ENCODE measurements at places on chromosomes 11 and 22.

DNA sequence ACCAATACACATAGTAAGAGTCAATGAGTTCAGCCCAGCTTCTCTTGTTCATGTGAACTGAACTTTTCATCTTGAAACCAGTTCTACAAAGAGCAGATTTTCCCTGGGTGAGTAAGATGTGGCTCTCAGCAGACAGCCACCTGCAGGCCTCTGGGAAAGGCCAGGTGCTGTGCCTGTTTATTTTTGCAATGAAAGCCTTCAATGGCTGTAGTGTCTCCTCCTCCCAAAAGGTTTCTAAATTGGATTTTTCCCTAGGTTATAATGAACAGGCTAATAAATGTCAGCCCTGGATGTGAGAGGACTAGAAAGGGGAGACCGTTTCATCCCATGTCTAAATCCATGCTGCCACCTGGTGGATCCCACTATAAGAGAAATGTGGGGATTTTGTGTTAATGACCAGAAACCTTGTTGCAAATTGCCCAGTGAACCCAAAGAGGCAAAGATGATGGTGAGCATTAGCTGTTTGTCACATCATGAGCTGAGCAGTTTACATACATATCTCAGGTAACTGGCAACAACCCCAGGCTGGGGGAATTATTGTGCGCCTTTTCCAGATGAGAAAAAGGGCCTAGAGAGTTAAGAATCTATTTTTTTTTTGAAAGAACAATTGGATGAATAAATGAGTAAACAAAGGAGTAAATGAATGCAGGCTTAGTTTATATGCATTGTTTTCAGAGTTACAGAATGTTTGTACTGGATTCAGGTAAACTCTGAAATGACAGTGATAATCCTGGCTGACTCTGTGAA, 12.7 kb downstream of the C11orf91 start:
- DNase-seq, result no peak

- DNase-seq, result no peak
Measured at GRCh38 chr22:32100711-32101110, 57.6 kb downstream of the SLC5A1 start.

DNA sequence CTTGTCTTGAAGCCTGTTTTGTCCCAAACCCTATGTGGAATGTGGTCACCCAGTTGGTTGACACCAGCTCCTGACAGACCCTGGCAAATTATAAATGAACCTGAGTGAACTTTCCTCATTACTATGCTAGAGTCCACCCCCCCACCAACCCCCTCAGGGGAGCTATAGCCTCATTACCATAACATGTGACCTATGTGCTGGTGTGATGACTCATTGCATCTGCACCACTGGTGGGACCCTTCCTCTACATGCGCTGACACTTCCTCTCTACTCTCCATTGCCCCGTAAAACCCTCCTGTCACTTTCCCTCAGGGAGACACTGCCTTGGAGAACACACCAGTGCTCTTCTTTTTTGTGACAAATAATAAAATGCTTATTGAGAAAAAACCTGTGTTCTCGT, 105.0 kb upstream of the SESN3 start:
- no peak for DNase-seq

DNA sequence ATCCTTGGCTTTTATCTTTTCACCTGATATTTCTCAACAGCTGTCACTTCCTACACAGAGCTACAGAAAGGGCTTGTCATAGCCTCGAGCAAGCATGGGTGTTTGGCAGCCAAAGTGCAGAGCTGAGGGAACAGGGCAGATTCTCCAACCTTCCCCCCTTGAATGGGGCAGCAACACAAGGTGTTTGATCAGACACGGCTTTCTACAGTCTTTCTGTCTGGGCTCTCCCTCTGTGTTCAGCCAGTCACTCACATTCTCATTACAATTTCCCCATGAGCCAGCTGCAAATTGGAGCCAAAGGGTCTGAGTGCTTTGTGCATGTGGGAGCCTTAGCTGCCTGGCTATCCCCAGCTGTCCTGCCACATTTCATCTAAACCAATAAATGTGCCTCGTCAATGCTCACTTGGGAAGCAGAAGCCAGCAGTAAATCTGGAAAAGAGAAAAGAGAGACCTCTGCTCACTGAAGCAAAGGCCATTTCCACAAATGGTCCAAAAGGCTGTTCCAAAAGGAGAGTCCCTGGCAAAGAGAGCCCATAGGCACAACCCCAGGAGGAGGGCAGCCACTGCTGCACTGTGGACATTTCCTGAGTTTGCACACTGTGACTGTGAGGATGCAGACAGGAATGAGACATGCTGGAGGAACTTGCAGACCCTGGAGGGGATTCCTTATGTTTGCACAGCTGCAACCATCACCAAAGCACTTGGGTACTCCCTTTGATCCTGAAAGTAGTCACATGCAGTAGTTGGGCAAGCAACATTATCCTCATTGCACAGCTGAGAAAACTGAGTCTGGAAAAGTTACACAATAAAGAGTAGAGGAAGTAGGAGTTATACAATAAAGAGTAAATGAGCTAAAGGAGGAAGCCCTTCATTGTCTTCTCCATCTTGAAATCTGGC, 186.8 kb downstream of the FAM181B start:
- DNase-seq, result no peak

Data from DMS 273 treated with DMSO at 0.1 percent for 48 hours (cell line).